ENCODE measurements at places on chromosomes 1 and 21.

- DNase-seq = no peak
These were observed 228.7 kb downstream of the BARHL2 start for GRCh38 chr1:90488451-90488850.

GRCh38 chr1:92923664-92924063 is 37.6 kb downstream of the DIPK1A start:
- DNase-seq = no peak

GRCh38 chr21:34946916-34947534 is 102.1 kb downstream of the RUNX1 start:
- DNase-seq = no peak

DNA sequence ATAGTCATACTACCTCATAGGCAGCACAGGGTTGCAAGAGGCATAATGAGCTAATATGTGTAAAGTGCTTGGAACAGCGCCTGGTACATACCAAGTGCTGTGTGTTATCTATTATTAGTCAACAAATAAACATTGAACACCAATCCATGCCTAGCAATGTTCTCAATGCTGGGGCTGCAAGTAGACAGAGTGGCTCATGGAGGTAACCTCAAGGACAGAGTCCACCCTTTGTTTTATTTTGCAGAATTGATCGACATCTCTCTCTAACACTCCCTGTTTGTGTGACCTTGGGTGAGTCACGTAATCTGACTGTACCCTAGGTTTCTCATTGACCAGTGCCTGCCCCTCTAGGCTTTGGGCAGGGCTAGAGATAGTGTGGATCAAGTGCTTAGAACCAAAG is 164.0 kb upstream of the KLHDC7A start:
- no peak for DNase-seq

- DNase-seq = no peak
These were observed 228.5 kb upstream of the AJAP1 start for GRCh38 chr1:4425892-4426291.

GRCh38 chr1:226643177-226643576 is 94.6 kb downstream of the STUM start:
- no peak for DNase-seq

GRCh38 chr1:158445376-158445775 is 16.3 kb upstream of the OR10K1 start:
- no peak for DNase-seq

All from iPS DF 19.7 (cell line).